ENCODE measurements at places on chromosomes 6 and 20. TPM values are rescaled to one million over a fixed set of nuclear protein-coding genes. Genes with fewer than 3 reads are reported as not detected.

- no peak for DNase-seq
- H3K27me3 ChIP-seq: no peaks in the 10 kb centered on the region
- H3K36me3 ChIP-seq: peaks cover 9% of the 10 kb centered on the region
- peaks cover 37% of the 10 kb centered on the region for H3K4me1 ChIP-seq
- peak overlapping the region; percentile 90 for H3K27ac ChIP-seq
Measured at GRCh38 chr6:158910484-158911440, 89.2 kb downstream of the RSPH3 start.

DNA sequence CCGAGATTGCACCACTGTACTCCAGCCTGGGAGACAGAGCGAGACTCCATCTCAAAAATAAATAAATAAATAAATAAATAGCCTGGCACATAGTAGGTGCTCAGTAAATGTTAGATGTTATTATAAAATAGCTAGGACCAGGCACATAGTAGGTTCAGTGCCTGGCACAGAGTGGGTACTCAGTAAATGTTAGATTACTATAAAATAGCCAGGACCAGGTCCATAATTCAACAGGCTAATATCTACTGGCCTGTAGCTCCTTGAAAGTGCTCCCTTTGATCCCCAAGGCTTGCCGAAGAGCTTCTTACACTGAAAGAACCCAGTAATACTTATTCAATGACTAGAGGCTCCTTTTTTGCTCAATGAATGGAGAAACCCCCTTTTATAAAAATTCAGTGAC, 215.1 kb upstream of the ZNF217 start:
- DNase-seq: no peak
- H3K4me1 ChIP-seq: peaks cover 15% of the 10 kb centered on the region
- no peak overlapping the region for H3K4me3 ChIP-seq
- H3K27me3 ChIP-seq: no peaks in the 10 kb centered on the region
- H3K36me3 ChIP-seq: no peaks in the 10 kb centered on the region

- no peaks in the 10 kb centered on the region for H3K4me1 ChIP-seq
- no peak overlapping the region for H3K4me3 ChIP-seq
- no peak overlapping the region for H3K27ac ChIP-seq
- H3K36me3 ChIP-seq: no peaks in the 10 kb centered on the region
Measured at GRCh38 chr20:43252761-43253160, 63.1 kb upstream of the PTPRT start.

GRCh38 chr6:44446626-44447300, 59.3 kb downstream of the CDC5L start:
- H3K36me3 ChIP-seq: peaks cover 30% of the 10 kb centered on the region
- H3K27ac ChIP-seq: no peak overlapping the region
- no peaks in the 10 kb centered on the region for H3K27me3 ChIP-seq
- DNase-seq: no peak

- no peak overlapping the region for H3K4me3 ChIP-seq
- H3K27me3 ChIP-seq: no peaks in the 10 kb centered on the region
- no peaks in the 10 kb centered on the region for H3K4me1 ChIP-seq
- no peaks in the 10 kb centered on the region for H3K36me3 ChIP-seq
- no peak for DNase-seq
Measured at GRCh38 chr20:14544688-14545087, 207.3 kb upstream of the FLRT3 start.

DNA sequence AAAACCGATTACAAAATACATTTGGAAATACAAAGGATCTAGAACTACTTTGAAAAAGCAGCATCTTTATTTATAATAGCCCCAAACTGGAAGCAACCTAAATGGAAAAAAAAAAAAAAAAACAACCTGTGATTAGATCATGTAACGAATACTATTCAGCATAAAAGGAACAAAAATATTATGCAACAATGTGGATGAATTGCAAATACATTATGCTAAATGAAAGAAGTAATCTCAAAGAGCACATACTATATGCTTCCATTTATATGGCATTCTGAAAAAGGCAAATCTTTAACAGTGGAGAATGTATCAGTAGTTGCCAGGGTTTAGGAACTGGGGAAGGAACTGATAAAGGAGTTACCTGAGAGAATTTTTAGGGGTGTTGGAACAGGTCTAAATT, 28.9 kb downstream of the IRAK1BP1 start:
- no peak for DNase-seq
- H3K4me1 ChIP-seq: no peaks in the 10 kb centered on the region
- no peak overlapping the region for H3K27ac ChIP-seq
- no peak overlapping the region for H3K4me3 ChIP-seq
- H3K36me3 ChIP-seq: peaks cover 15% of the 10 kb centered on the region

DNA sequence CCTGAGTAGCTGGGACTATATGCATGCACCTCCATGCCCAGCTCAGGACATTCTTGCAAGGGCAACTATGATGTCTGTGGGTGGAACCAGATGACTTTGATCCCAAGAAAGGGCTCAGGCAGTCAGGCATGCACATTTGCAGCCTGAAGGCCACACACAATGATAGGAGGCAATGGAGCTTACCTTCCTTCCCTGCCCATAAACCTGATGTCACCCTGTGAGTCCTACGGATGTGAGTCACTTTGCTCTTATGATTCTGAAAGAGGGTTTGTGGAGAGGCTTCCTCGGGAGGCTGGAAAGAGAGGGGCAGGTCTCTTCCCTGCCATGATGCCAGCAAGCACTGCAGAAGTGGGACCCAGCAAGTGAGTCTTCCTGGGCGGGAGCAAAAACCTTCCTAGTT, 202.4 kb downstream of the LY86 start:
- H3K4me3 ChIP-seq: no peak overlapping the region
- DNase-seq: no peak
- H3K27ac ChIP-seq: no peak overlapping the region
- no peaks in the 10 kb centered on the region for H3K27me3 ChIP-seq
- H3K4me1 ChIP-seq: no peaks in the 10 kb centered on the region

- H3K36me3 ChIP-seq: no peaks in the 10 kb centered on the region
- no peaks in the 10 kb centered on the region for H3K27me3 ChIP-seq
- DNase-seq: no peak
- H3K27ac ChIP-seq: no peak overlapping the region
Measured at GRCh38 chr20:10360878-10361277, 73.1 kb downstream of the MKKS start.

DNA sequence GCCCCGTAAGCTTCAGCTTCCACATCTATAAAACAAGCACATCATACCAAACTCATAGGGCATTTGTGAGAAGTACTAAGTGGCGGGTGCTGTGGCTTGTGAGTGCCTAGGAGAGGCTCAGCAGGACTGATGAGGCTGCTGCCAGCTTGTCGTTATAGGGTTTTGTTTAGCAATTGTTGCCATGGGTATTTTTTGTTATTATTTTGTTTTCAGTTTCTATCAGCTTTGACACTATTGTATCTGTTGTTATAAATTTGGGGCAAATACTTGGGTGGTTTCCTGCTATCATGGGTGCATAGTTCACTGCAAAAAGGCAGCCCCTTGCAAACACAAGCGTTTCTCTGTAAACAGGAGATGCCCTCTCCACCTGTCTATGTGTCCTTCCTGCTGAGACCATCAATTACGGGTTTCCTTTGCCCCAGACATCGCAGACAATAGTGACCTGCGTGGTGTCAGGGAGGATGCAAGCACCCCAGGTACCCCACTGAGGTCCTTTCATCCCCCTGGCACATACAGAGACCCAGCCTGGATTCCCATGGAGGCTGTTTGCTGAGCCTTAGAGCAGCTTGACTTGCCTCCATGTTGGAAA, 3.1 kb upstream of the CCDC167 start:
- H3K4me1 ChIP-seq: peaks cover 25% of the 10 kb centered on the region
- no peak overlapping the region for H3K27ac ChIP-seq
- DNase-seq: no peak
- no peaks in the 10 kb centered on the region for H3K27me3 ChIP-seq
- H3K4me3 ChIP-seq: no peak overlapping the region

DNA sequence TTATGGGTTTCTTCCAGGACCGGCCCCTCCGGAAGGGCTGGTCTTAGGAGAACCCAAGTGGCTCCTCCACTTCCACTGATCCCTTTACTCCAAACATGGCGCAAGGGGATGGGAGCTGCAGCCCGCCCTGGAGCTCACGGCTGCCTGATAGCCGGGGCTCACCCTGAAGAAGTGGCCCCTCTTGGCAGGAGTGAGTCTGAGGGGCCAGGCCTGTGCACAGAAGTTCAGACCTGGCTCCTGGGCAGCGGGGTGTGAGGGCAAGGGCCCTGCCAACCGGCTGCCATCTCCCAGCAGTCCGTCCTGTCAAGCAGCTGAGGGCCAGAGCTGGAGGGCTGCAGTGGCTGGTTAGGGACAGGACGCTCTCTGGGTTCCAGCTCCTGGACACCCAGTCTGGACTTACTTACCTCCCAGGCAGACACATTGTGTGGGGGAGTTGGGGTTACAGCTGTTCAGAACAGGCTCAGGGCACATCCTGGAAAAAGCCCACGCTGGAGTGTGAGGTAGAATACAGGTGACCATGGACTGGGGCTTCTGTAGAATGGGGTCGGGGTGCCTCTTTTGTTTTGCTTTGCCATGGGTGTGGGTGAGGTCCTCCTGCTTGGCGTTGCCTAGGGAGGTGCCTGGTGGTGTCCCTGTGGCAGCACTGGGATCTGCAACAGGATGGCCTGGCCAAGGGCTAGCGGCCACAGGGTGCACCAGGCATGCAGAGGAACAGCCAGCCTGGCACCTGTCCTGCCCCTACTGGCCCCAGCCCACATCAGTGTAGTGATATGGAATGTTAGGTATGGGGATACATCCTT, 88.4 kb downstream of the ASXL1 start:
- no peak for DNase-seq
- H3K27ac ChIP-seq: no peak overlapping the region
- peak overlapping the region; percentile 43 for H3K4me3 ChIP-seq
- H3K4me1 ChIP-seq: peaks cover 23% of the 10 kb centered on the region
- H3K36me3 ChIP-seq: peaks cover 28% of the 10 kb centered on the region
- H3K27me3 ChIP-seq: peaks cover 13% of the 10 kb centered on the region

- H3K4me3 ChIP-seq: peak overlapping the region; percentile 100
- peak; percentile 37 for DNase-seq
- no peaks in the 10 kb centered on the region for H3K36me3 ChIP-seq
- peak overlapping the region; percentile 99 for H3K27ac ChIP-seq
- H3K27me3 ChIP-seq: no peaks in the 10 kb centered on the region
Measured at GRCh38 chr6:111871725-111872400, 1.4 kb downstream of the FYN start.

DNA sequence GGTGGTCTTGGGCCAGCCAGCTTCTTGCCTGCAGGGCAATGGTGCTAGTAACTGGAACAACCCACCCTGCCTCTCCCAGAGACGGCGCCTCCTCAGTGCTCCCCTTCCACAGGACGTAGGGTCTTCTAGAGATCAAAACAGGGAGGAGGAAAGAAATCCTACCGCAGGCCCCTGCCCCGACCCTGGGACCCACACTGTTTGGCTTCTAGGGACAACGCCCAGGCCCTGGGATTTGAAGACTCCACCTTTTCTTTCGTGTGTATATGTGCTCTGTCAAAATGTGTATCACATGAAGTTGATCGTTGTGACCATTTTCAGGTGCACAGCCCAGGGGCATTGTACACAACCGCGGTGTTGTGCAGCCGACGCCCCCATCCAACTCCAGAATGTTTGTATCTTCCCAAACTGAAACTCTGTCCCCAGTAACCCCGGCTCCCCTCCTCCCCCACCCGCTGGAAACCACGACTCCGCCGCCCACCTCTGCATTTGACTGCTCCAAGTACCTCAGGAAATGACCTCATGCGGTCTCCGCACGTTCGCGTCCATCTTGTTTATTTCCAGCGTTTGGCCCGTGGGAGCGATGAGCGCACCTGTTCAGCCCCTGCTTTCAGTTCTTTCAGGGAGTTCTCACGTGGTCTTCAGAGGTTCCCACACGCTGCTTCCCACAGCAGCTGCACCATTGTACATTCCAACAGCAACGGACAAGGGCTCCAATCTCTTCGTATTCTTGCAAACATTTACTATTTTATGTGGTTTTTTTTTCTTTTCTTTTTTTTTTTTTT, 3.4 kb upstream of the BHLHE23 start:
- peaks cover 18% of the 10 kb centered on the region for H3K4me1 ChIP-seq
- H3K36me3 ChIP-seq: peaks cover 10% of the 10 kb centered on the region
- H3K4me3 ChIP-seq: no peak overlapping the region
- H3K27ac ChIP-seq: no peak overlapping the region

DNA sequence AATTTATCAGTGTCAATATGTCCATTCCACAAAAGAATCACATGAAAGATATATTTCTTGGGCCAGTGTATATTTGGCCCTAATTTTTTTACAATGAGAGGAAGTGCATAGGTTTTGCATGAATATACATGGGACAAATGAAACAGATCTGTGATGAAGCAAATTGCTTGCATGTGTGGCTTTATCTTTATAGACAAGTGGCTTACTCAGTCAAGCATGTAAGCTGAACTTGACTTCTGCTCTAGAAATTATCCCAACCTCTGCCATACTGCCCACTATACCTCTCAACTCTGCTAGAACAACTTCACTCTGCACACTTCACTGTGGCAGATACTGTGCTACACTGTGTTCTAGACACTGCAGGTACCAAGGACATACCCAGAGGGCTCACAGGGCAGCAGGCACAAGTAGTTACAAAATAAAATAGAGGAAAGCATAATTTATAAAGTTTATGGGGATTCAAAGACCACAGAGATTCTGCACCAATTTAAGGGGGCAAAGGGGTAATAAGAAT, 349.2 kb upstream of the HSF2 start:
- no peak overlapping the region for H3K4me3 ChIP-seq
- H3K27me3 ChIP-seq: no peaks in the 10 kb centered on the region
- no peak for DNase-seq
- no peak overlapping the region for H3K27ac ChIP-seq
- no peaks in the 10 kb centered on the region for H3K36me3 ChIP-seq

DNA sequence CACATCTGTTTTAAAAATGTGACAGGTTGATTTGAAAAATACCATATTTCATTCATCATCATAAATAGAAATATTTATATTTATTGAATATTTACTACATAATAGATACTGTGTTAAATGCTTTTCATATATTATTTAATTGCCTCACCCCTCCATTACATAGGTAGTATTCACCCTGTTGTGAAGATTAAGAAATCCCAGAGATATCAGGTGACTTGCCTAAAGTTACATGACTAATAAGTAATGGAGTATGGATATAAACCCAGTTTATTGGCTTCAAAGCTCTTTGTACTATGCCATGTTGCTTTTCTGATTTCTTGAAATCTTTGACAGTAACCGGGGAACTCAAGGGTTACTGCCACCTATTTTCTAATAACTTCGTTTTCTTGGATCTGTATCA, 10.1 kb upstream of the TSPYL1 start:
- no peaks in the 10 kb centered on the region for H3K27me3 ChIP-seq
- no peak for DNase-seq
- H3K4me1 ChIP-seq: no peaks in the 10 kb centered on the region
- no peak overlapping the region for H3K4me3 ChIP-seq
- H3K36me3 ChIP-seq: peaks cover under 1% of the 10 kb centered on the region

- H3K4me3 ChIP-seq: peak overlapping the region; percentile 12
- peaks cover 58% of the 10 kb centered on the region for H3K4me1 ChIP-seq
- DNase-seq: no peak
- H3K27ac ChIP-seq: no peak overlapping the region
- H3K27me3 ChIP-seq: no peaks in the 10 kb centered on the region
- peaks cover 2% of the 10 kb centered on the region for H3K36me3 ChIP-seq
Measured at GRCh38 chr6:90490030-90490716, 96.7 kb downstream of the MAP3K7 start.

Gene ADGRG6
- total RNA-seq: 78.9 TPM

Gene SYNDIG1
- total RNA-seq: 0.49 TPM

Gene VAPB
- 56.6 TPM for total RNA-seq

Gene TFAP2C
- total RNA-seq: 4.0 TPM

Gene ANGPT4
- total RNA-seq: 0.07 TPM

Gene ILRUN
- 57.8 TPM for total RNA-seq

Gene ETV7
- total RNA-seq: not detected

Gene CD93
- 0.44 TPM for total RNA-seq

Gene EXOC2
- 24.9 TPM for total RNA-seq

Gene FOXA2
- 0.09 TPM for total RNA-seq
